Suppressor macrophage treated with lipopolysaccharide for 1 hour (primary cell): ENCODE measurements at places on chromosomes 4 and X.

DNA sequence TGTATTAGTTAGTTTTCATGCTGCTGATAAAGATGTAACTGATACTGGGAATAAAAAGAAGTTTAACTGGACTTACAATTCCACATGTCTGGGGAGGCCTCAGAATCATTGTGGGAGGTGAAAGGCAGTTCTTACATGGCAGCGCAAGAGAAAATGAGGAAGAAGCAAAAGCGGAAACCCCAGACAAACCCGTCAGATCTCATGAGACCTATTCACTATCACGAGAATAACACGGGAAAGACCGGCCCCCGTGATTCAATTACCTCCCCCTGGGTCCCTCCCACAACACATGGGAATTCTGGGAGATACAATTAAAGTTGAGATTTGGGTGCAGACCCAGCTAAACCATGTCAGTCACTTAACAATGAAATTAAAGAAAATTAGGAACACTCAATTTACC is 499.1 kb downstream of the FSTL5 start:
- no peak for DNase-seq

DNA sequence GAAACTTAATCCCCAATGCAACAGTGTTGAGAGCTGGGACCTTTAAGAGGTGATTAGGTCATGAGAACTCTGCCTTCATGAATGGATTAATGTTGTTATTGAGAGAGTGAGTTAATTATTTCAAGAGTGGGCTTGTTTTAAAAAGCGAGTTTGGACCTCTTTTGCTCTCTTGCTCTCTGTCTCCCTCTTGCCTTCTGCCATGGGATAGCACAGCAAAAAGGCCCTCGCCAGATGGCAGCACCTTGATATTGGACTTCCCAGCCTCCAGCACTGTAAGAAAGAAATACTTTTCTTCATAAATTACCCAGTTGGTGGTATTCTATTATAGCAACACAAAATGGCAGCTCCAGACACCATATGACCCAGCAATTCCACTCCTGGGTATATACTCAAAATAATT is 7.0 kb upstream of the ATP6AP2 start:
- peak; percentile 12 for DNase-seq

DNA sequence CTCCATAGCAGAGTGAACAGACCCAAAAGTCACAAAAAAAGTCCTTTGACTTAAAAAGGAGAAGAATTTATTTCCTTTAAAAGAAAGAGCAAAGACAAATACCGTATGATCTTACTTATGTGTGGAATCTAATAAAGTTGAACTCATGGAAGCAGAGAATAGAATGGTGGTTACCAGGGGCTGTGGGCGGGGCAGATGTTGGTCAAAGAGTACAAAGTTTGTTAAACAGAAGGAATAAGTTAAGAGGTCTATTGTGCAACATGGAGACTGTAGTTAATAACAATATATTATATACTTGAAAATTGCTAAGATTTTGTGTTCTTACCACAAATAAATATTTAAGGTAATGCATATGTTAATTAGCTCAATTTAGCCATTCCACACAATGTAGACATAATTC is 173.3 kb upstream of the S100G start:
- DNase-seq: no peak

DNA sequence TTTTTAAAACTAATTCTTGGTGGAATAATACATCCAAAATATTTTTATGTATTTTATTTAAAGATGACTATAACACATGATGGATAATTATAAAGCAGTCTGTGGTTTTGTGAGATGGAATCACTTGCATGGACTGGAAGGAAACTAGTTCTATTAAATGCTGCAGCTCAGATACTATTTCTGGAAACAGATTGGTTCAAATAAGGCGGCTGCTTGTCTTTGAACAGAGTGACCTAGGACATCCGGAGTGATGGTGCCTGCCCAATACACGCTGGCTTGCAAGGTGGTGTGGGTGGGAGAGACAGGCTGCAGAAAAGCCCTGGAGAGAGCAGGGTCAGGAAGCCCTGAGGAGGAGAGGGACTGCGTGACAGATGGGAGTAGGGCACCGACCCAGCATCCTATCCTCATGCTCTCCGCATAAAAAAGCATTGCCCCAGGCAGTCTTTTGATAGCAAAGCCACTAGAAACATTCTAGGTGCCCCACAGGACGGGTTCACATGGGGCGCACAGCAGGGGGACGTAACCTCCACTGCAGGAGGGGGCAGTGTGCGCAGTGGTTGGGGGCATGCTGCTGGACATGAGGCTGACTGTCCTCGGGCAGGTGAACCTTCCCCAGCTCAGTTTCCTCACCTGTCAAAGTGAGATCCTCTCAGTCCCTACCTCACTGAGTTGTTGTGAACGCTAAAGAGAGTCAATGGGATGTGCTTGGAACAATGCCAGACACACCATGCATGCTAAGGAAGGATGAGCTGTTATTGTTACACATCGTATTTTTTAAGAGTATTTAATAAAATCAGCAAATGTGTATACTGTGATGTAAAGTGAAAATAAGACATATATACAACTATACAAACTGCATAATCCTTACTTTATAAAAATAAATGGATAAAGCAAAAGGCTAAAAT is 71.3 kb downstream of the EVC2 start:
- no peak for DNase-seq

DNA sequence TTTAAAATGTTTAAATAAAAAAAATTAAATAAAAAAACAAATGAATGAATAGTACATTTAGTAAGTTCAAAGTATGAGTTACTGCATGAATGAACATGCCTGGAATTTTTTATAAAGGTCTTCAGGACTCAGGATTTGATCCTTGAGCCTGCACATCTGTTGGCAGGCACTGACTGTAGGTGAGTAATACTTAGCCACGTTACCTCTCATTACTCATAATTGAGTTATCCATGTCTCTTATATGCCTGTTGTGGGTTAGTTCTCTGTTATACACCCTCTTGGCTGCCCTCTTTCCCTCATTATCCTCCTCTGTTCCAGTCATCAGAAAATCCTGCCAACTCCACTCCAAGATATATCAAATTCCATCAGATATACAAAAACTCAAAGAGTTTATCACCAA is 276.0 kb downstream of the FBXW7 start:
- DNase-seq: no peak

- DNase-seq: no peak
Measured at GRCh38 chr4:136841526-136841925, 690.8 kb downstream of the PCDH18 start.

DNA sequence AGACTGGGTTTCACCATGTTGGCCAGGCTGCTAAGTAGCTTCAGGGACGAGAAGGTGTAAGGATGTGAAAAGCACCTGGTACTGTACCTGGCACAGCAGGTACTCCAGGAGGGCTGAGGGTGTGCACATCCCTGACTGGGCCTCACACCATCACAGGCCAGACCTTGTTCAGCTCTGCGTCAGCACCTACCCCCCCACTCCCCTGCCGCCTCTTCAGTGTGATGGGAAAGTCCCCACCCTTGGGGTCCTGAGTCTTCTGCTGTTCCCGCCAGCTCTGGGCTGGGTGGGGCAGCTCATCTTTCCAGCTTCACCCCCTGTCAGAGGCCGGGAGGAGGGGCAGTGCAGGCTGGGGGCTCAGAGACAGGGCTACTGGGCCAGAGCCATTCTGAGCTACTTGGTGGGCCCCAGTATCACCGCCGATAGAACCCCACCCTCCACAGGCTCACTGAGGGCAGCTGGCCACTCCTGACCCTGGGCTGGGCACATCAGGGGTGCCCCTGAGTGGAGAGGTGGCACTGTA is 6.7 kb upstream of the SH3BP2 start:
- peak; percentile 65 for DNase-seq

- no peak for DNase-seq
Measured at GRCh38 chrX:108072746-108073145, 18.6 kb downstream of the PSMD10 start.

DNA sequence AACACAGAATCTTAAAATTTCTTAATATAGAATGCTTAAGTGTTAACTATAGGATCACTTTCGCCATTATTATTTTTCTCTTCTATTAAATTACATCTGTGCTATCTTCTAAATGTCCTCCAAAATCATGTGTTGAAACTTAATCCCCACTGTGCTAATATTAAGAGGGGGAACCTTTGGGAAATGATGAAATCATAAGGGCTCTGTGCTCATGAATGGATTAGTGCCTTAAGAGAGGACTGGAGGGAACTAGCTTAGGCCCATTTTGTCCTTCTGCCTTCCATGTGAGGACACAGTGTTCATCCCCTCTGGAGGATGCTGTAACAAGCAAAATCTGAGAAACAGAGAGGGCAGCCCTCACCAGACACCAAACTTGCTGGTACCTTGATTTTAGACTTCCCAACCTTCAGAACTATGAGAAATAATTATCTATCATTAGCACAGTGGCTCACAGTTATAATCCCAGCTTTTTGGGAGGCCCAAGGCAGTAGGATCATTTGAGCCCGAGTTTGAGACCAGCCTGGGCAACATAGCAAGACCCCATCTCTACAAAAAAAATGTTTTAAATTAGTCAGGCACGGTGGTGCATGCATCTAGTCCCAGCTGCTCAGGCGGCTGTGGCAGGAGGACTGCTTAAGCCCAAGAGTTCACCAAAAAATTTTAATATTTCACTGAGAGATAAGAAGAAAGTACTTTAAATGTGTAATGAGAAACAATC is 26.3 kb downstream of the KLHL8 start:
- no peak for DNase-seq

DNA sequence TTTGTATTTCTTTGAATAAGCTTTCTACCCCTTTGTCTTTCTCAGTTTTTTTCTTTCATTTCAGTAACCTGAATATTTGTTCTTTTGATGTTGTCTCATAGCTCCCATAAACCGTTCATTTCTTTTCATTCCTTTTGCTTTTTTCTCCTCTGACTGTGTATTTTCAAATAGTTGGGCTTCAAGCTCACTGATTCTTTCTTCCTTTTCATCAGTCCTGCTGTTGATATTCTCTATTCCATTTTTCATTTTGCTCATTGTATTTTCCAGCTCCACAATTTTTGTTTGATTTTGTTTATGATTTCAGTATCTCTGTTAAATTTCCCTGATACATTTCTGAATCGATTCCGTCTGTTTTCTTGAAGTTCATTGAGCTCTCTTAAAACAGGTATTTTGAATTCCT is 129.6 kb upstream of the NUDT6 start:
- no peak for DNase-seq

GRCh38 chr4:5656415-5656814 is 51.9 kb downstream of the EVC2 start:
- DNase-seq: no peak

DNA sequence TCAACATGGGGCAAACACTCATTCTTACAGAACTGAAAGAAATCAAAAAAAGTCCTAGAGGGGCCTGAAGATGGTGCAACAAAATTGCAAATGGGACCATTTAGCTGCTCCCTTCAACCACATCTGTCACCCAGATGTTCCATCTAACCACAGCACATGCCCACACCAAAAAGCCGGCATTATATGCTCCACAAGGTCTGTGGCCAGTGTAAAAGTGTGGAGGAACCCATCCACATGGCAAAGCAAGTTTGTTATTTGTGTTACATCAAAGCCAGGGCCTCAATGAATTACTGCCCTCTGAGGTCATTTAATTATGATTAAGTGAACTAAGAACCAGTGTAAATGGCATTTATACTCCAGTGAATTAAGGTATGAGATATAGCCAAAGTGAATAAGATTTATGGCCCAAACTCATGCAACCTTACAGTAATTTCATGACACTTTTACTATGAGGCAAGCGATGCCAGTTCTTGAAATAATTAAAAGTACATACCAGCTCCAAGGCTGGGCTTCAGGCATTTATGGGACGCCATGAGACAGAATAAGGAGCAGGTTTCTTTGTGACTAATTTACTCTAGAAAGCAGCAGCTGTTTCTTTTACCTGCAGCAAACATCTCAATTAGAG is 48.7 kb upstream of the FGF16 start:
- DNase-seq: no peak

- no peak for DNase-seq
Measured at GRCh38 chr4:92551616-92552015, 247.8 kb downstream of the GRID2 start.

DNA sequence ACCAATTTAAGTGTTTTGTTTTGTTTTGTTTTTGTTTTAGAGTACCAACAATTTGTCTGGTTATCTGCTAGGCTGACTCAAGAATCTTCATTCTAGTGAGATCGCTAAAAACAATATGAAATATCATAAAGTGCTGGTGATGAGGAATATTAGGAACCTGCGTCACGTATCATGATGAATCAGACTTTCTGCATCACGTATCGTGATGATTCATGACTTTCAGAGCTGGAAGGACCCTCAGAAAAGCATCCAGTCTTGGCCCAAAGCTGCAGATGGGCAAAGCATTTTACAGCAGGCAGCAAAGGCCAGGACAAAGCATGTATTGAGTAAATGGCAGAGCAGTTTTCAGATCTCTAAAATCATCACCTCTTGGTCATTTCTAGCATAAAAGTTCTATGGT is 278.0 kb upstream of the BOD1L1 start:
- no peak for DNase-seq

DNA sequence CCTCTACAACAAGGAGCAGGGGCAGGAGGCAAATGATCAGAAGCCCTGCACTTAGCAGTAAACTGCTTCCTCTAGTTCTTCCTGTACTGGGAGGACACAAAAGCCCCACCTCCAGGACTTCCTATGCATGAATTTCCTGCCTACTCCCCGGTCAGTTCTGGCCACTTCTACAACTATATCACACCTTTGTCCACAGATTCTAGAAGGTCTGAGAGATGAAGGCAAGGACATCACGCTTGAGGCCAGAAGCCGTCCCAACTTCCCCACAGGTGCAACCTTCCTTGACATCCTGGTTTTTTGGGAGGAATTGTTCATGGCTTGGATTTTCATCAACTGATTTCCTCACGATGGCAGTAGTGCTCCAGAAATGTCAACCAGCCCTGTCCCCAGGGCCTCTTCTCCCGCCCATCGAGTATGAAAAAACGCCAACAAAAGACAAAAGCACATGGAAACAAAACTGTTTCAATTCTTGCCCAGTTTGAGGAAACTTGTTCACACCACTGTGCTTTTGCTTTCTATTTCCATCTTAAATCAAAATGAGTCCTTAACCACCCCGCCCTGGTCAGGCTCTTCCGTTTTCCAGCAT is 206.5 kb upstream of the STK26 start:
- peak; percentile 93 for DNase-seq

DNA sequence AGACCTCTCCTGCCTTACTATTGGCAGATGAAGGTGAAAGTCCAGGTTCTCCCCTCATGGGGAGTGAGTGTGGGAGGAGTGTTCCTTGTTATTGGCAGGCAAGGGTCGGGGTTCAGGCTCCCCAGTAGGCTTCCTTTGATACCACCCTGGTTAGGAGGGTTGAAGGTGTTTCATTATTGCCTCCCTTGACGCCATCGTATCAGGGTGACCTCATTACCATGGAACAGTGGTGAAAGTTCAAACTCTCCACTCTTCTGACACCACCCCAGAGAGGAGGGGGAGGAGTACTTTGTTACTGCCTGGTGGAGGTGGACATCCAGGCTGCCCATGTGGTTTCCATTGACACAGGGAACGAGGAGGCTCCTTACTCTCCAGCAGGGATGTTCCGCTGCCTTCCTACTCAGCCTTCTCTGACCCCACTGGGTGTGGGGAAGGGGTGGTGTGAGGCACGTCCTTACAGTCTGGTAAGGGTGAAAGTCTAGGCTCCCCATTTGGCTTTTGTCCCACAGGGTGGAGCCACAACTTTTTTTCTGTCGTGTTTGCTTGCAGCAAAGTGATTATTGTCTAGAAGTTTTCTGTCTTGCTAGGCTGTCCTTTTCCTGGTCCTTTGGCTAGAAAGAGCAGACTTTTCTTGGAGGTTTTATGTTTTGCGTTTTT is 37.2 kb upstream of the USP9X start:
- no peak for DNase-seq
